ENCODE measurements at places on chromosomes 1 and 21.

GRCh38 chr1:28340221-28340974, 11.6 kb downstream of the MED18 start:
- DNase-seq: no peak

DNA sequence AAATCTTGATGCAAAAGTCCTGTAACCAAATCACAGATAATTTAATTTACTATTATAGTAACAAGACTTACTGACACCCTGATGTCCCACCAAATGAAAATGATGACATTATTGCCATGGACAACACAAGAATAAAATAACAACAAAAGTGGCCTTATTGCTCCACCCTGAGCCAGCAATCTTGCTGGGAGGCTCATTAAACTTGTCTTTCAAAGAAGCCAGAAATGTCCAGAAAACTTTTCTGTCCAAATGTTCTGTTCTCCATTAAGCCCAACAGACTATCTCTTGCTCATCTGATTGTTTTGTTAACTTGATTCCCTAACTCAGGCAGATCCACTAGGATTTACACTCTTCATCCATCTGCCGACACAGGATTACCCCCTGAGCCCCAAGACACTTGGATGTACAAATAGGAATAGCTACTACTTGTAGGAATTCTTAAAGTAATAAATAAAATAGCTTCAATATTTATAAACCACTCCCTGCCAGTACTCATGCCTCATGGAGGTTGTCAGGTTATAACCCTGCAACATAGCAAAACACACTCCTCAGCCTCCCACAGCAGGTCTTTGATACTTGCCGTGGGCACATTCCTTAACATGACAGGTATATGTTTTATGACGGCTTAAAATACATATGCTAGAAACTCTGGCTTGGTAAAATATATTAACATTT, 84.9 kb downstream of the PTPN14 start:
- peak; percentile 72 for DNase-seq

DNA sequence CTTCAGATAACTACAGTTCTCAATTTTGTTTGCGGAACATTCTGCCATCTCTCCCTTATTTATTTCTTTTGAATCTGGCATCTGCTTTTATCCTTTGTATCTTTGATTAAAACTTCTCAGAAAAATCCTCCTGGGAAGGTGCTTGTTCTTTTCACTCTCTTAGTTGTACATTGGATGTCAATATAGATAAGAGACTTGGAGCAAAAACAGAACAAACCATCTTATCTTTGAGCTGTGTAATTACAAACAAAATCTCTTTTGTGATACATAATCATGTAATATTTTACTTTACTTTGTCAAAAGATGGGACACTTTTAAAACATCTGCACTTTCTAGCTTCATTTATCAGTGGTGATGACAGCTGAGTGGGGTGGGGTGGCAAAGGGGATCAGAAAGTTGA, 307.2 kb upstream of the LYPLAL1 start:
- DNase-seq: no peak

DNA sequence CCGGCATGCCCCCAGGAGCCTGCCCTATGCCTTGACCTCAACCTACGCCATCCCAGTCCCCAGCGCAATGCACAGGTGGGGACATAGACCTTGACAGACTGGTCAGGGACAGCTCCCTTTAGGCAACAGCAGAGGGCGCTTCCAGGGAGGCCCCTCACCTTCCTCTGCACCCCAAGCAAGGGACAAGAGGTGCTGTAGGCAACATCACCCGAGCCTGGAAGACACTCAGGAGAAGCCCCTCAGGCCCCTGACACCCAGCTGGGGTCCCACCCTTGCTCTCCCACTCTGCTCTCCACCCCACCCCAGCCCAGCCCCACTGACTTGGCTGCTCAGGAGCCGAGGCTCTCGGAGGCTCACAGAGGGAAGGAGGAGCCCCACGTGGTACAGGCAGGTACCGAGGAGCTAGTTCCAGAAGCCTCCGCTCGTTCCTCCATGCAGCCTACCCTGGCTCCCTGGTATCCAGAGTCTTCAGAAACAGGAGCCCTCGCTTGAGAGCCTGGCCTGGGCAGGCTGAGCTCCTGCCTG, 2.4 kb upstream of the WNT3A start:
- peak; percentile 91 for DNase-seq

DNA sequence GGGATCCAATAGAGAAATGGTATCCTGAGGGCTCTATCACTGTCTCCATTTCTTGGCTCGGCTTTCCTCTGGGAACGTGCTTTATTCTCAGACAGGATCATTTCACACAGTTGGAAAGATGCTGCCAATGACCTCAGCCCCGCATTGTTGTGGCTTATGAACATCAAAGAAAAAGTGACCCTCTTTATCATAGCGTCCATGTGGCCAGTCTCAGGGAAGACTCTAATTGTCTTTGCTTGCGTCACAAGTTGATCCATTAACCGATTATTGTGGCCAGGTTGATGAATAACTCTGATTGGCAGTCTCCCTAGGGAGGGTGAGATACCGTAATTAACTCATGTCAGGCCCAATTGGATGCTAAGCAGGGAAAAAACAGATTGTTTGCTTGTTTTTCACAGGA, 10.4 kb upstream of the TMEM9 start:
- no peak for DNase-seq

DNA sequence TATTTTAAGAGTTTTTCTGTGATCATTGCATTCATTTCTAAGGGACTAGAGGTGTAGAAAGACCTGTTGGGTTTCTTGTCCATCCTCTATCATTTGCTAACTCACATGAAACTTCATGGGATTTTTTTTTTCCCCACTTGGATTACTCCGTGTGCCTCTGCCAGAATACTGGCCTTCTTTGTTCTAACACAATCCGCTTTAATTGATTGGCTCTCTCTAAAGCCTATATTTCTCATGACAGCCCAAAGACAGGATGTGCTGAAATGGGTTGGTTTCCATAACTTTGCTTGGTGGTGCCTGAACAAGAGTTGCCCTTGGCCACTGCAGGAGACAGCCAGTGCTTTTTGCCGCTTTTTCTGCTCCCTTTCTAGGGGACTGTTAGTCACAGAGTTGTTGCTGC, 12.2 kb downstream of the CACHD1 start:
- no peak for DNase-seq

DNA sequence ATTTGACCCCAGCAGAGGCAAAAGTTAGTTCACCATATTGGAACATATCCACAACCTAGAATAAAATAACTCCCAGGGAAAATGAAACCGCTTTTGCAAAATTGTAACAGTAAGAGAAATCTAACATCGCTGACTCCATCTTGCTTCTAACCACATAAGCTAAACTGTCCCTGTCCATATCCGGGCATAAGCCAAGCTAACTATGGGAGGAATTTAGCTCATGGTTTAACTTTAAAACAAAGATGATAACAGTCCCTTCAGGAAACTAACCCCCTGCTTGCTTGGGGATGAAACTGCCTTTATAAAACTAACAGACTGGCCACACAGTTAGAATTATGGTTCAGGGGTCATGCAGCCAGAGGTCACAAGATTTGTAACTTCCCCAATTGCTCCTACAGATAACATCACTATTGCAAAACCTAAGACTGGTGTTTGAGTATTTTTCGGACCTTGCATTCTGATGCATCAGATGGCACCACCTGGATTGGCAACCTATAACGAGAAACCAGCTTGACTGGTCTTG, 46.3 kb downstream of the TESK2 start:
- DNase-seq: no peak

GRCh38 chr1:201806801-201807200, 22.2 kb upstream of the IPO9 start:
- peak; percentile 83 for DNase-seq

- peak; percentile 77 for DNase-seq
Measured at GRCh38 chr1:8962812-8963530, 17.3 kb downstream of the CA6 start.

GRCh38 chr1:18531503-18531845, 50.7 kb downstream of the KLHDC7A start:
- no peak for DNase-seq

GRCh38 chr1:99534638-99534930, 111.3 kb upstream of the PALMD start:
- DNase-seq: no peak

DNA sequence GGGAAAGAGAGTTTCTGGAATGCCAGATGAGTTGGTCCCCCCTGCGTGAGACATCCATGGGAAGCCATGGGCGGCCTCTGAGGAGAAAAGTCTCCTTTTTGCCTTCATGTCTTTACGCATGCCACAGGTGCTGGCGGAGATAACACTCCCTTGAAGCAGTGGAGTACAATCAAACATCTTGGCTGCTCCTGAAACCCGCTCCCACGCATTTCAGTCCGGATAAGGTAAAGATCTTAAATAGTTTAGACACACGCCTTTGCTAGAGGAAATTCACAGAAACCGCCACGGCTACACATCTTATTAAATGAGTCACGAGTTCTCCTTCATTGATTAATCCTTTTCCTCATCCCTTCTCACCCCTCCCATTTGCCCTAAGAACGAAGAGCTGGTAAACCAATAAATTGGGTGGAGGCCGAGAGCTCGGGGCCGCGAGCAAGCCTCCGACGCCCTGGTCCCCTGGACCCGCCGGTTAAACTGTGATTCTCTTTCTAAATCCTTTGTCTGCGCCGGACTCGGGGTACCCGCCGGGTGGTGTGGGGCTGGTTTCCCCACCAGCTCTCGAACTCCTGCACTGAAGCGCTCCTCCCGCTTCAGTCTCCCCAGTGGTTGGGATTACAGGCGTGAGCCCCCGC, 6.6 kb upstream of the ZNF669 start:
- no peak for DNase-seq

- DNase-seq: no peak
Measured at GRCh38 chr1:192158181-192158580, at the start of gene RGS18. Gene RGS18 (plus strand): TSS chr1:192158462. CDS start chr1:192158638, 176 bp downstream.
